ENCODE measurements at places on chromosomes 13 and 19.

DNA sequence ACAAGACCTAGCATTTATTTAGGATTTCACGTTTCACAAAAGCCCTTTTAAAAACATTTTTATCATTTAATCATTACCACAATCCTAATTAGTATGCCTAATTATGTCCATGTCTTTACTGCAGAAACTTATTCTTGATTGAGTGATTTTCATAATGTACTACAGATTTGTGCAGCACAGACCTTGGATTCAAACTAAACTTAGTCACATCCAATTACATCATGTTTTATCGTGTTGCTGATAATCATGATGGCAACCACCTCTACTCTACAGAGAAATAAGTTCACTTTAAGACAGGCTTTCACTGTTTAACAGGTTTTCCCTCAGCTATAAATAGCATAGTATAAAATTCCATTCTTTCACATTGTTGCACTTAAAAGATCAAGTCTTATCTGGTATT lies 240.9 kb upstream of the RFC3 start:
- DNase-seq = no peak

GRCh38 chr13:98825659-98826058 lies 73.2 kb upstream of the SLC15A1 start:
- no peak for DNase-seq

- DNase-seq = no peak
Observed at GRCh38 chr13:113849546-113849945, 14.3 kb downstream of the GAS6 start.

DNA sequence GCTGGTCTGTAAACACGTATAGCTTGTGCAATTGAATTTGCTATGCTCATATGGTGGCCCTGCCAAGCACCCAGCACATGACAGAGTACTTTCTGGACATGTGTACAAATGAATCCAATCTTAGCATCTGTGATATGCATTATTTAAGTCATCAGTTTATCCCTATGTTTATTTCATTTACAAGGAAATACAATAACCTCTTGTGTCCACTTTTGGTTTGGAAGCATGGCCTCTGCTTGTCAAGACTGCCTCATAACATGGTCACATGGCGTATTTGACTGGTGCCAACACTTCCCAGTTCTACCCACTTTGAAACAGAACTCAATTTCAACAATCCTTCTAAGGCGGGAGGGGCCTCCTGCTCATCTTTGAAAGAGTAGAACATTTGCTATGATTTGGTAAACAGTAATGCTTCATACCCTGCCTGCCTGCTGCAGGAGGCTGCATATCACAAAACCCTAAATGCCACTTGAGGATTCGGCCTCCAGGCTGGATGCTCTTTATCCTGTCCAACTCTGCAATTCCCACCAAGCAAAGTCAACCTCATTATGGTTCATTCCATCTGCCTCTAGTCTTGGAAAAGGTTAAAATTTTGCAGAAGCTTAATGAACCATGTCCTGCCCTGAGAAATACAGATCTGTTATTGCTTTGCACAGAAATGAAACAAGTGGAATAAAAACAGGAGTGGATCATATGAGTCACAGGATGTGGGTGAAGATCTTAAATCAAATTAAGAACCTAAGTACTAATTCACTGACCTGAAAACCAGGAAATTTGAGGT lies 151.3 kb downstream of the CYSLTR2 start:
- no peak for DNase-seq

DNA sequence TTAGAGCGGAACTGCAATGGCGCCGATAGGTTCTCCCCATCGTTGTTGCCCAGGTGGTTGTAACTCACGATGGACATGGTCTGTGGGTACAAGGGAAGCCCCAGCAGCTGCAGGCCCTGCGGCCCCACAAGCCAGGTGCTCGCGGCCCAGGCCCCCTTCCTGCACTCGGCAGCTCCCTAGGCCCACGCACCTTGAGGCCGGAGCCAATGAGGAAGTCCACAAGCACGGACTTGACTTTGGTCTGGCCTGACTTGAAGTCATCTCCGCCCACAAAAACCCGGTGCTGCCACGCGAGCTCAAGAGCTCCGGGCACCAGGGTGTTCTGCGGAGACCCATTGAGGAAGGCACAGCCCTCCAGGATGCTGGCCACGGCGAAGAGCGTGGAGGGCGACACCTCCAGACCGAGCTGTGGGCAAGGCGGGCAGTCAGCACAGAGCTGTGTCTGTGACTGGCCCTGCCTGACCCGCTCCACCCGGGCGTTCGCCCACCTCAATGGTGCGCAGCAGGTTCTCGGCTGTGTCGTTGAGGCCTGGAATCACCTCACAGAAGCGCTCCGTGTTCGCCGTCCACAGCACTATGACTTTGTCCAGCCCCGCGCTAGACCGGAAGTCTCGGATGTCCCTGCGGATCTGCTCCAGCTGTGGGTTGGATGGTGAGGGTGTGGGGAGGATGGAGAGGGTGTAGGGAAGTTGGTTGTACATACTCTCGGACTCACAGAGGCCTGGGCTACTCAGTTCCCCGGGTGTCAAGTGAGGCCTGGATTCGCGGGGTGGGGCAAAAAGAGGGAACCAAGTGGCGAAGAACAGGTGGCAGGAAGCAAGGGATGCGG lies 1.9 kb downstream of the ISYNA1 start:
- no peak for DNase-seq

- no peak for DNase-seq
Observed at GRCh38 chr19:46254776-46255175, 25.2 kb downstream of the IGFL1 start.

GRCh38 chr19:37513397-37513796 lies 6.7 kb downstream of the ZNF793 start:
- DNase-seq = peak; percentile 27

DNA sequence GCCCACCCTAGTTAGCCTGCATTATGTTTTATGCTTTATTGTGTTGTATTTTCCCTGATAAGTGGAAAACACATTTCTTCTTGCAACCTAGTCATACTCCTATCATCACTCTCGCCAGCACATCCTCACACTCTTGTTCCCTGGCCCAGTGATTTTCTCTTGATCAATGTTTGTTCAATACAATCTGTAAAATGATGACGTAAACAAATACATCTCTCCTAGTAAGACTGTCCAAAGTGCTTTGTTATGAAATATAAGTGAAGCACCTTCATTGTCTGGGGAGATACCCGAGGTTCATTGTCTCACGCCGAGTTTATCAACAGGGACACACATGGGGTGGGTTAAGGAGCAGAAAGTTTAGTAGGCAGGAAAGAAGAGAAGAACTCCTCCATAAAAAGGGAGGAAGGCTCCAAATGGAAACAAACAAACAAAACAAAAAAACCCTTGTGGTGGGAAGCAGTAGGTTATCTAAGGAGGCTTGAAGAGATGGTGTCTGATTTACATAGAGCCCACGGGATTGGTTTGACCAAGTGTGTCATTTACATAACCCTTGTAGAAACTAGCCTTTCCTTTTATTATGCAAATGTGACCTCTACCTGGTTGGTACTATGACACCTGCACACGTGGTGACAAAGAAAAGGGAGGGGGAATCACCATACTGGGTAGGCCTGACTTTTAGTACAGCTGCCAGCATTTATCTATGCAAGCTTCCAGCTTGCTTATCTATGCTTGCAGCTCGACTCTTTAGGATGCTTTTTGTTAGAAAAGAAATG lies 1317.9 kb upstream of the SPRY2 start:
- no peak for DNase-seq

GRCh38 chr19:16247353-16248182 lies 49.9 kb downstream of the AP1M1 start:
- peak; percentile 87 for DNase-seq

DNA sequence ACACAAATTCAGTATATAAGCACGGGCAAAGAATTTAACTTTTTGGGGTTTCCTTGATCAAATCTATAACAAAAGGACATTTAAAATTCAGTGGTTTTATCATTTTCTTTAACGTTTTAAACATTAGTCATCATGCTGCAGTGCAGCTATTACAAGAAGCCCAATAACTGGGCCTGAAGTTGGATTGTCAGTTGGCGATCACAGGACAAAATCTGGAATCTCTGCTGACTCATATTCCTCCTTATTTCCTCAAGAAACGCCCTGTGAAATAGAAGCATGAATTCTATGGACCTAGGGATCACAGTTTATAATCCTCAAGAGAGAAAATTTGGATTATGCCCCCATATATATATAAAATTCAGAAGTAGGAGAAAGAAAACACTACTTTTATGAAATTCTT lies 971.6 kb upstream of the MIR17HG start:
- DNase-seq = no peak

- peak; percentile 29 for DNase-seq
Observed at GRCh38 chr13:34942732-34943435, 814 bp downstream of the NBEA start.

GRCh38 chr13:27965740-27966640 lies 3.1 kb downstream of the CDX2 start:
- DNase-seq = no peak

DNA sequence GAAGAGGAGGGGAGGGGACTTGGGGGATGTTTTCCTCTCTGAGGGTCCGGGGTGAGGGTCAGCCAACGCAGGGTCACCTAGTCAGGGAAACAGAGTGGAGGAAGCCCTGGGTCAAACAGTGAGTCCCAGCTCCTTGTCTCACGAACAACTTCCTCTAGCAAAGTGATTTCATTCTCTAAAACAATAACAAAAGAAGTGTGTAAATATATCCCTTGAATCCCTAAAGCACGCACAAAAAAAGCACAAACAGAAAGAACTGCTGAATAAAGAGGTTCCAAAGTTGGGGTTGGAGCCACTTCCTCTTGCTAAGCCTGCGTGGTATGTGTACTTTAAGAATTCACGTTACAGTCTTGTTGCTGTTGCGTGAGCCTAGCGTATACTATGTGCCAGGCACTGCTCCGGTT lies 1.5 kb upstream of the C5AR2 start:
- DNase-seq = no peak

- peak; percentile 54 for DNase-seq
Observed at GRCh38 chr19:41870401-41870873, 6.6 kb upstream of the CD79A start.

GRCh38 chr13:27825072-27825471 lies 32.8 kb downstream of the GSX1 start:
- DNase-seq = no peak

DNA sequence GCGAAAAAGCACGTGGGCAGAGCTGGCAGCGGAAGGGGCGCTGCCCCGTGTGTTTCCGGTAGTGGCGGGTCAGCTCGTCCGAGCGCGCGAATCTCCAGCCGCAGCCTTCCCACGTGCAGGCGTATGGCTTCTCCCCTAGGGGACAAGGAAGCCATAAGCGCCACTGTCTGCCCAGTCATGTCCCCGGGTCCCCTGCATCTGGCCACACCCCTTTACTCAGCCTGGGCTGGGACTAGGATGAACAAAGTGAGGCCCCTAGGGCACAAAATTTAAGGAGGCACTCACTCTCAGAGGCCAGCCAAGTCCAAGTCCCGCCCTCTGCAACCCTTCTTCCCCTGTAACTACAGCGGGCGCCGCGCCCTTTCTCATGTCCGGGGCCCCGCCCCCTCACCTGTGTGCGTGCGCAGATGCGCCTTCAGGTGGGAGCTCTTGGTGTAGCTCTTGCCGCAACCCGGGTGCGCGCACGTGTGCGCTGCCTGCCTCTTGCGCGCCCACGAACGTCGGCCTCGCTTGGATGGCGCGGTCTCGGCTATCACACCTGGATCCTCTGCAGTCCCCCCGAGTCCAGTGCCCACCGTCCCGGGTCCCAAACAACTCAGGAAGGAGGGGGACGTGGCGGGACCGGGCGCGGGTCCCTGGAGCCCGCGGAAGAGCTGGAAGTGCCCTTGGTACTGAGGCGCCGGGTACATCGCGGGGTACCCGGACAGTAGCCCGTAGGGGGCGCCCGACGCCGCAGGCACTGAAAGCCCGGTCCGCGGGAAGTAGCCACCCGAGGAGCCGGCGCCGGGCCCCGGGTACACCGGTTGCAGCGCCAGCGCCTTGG lies 1.9 kb downstream of the KLF1 start:
- DNase-seq = no peak

- no peak for DNase-seq
Observed at GRCh38 chr13:103941506-103942140, 875.4 kb upstream of the SLC10A2 start.

- no peak for DNase-seq
Observed at GRCh38 chr19:46736531-46737297, 9.1 kb upstream of the FKRP start.

DNA sequence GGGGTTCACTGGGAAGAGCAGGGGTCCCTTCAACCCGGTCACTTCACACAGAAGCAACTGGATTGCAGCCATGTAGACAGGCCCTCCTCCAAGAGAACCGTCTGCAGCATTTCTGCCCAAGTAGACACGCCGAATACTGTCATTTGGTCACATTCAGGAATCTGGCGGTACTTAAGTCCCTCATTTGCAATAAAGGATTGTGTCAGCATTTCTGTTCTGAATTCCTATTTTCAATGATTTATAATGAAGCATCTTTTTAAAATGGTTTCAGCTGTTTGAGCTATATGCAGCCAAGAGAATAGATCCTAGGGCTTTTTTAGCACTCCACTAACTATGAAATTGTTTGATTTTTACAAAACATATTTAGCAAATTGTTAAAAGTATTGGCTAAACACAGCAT lies 143.5 kb upstream of the SOX1 start:
- DNase-seq = no peak

GRCh38 chr13:111924678-111925075 lies 142.3 kb upstream of the SOX1 start:
- DNase-seq = no peak

DNA sequence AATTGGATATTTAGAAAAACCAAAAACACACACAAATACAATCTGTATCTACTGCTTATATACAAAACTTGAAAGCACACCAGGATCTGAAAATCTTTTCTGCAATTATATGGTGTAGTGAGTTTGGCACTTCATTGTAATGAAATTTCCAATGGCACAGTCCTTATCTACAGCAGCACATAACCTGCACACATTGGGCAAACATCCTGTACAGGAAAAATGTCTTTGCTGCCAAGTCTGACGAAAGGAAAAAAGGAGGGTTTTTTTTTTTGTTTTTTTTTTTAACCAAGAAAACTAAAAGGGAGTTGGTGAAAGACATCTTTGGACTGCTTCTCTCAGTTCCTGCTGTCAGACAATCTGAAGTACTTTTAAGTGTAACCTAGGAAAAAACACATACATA lies 107.8 kb downstream of the FOXO1 start:
- DNase-seq = no peak

DNA sequence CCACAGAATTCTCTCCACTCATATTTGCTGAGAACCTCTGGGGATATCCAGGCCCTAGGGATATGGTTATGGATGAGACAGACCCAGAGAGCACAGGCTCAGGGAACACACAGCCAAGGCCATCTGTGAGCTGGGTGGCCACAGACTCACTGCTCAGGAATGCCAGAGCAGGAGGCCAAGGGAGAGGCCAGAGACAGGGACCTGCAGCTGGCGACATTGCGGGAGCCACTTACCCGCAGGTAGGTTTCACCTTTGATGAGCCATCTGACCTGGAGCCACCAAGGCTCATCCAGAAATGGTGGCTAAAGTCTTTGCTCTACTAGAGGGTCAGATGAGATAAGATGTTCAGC lies 29.4 kb downstream of the CCNE1 start:
- DNase-seq = no peak
